ENCODE measurements at places on chromosomes 4 and X. TPM values are rescaled to one million over a fixed set of nuclear protein-coding genes. Genes with fewer than 3 reads are reported as not detected.

DNA sequence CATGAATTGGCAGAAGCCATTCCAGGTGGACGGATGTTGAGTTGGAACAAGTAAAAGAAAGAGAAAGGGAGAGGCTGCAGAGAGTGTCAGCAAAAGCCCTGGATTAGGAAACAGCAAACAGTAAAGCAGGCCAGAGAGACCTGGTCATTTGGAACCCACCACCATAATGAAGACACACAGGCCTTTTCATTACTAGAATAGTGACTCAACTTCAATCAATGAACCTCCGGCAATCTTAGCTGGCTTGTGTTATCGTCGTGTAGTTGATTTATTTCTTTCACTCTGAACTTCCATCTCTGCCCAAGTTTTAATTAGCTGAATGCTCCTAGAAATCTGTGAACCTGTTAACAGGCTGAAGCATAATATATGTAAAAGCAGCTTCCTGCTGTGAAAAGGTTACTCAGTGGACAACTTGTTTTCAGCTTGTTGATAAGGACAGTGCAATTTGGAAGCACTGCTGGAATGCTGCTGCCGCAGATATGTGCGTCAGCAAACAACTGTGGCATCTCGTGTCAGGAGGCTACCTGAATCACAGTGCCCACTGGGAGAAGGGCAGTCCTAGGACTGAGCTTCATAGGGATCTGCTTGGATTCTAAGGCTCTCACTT lies 68.8 kb downstream of the SPANXN4 start:
- no peak for DNase-seq

GRCh38 chr4:166065324-166065723 lies 192.3 kb downstream of the TLL1 start:
- no peak for DNase-seq

DNA sequence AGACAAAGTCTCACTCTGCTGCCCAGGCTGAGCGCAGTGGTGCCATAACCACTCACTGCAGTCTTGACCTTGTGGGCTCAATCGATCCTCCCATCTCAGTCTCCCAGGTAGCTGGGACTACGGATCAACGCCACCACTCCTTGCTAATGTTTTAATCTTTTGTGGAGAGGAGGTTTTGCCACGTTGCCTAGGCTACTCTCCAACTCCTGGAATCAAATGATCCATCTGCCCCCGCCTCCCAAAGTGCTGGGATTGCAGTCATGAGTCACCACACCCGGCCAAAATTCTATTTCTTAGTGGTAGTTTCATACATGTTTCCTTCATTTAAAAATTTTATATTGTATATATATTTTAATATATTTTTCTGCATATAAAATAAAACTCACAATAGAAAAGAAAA lies 125.8 kb upstream of the CLNK start:
- no peak for DNase-seq

DNA sequence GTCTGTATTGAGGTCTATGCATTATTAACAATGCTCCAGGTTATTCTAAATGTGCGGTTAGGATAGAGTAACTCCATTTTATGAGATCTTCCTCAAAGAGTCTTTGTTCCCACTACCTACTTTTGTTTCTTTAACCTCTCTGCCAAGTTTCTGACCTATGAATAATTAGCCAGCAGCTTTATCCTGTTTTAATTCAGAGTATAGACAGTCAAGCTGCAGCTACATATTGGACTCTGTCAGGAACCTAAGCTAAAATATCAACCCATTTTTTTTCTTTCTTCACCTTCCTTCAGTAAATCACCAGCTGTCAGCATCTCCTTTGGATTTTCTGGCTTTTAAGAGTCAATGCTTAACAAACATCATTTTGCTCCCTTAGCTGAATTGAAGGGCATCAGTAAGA lies 72.3 kb downstream of the TMEM47 start:
- no peak for DNase-seq

The RAB33B gene
- 22.0 TPM for total RNA-seq

The AMBN gene
- total RNA-seq, result not detected
